GF-D8 (cell line): ENCODE measurements at places on chromosomes 12 and 14.
A peak's percentile ranks its signal among the peaks of the same experiment; 100 is the strongest.

GRCh38 chr12:11584221-11584855 is 65.1 kb upstream of the ETV6 start:
- DNase-seq = no peak

DNA sequence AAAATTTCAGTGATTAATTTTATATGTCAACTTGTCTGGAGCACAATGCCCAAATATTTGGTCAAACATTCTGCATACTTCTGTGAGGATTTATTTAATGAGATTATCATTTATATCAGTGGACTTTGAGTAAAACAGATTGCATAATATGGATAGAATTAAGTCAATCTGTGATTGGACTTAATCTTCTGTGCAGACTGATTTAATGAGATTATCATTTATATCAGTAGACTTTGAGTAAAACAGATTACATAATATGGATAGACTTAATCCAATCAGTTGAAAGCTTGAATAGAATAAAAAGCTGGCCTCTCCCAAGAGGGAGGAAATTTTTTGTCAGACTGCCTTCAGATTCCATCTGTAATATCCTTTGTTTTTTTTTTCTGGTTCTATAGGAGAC is 1413.2 kb downstream of the LRFN5 start:
- DNase-seq = no peak

GRCh38 chr12:52728374-52728773 is 25.1 kb upstream of the KRT77 start:
- DNase-seq = no peak

DNA sequence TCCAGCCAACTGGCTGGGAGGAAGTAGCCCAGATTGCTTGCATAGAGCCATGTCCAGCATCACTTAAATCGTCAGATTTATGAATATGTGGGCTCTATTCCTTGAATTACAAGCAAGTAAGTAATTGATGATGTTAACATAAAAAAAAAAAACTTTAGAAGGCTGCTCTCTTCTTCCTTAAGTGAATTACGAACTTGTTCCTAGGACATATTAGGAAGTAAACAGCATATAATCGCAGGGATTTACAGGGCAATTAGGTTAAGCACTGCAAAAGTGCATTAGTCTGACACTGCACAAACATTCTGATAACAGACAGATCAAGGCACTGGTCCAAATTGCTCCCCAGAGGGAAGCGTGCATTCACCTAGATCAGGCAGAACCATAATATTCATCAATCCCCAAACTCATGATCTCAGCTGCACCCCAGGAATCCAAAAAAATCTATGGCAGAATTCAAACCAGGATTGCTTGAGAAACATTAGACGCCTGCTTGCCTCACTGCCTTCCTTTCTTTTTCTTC is 293.2 kb downstream of the TMEM132D start:
- no peak for DNase-seq

- no peak for DNase-seq
These were observed 279.6 kb downstream of the PRKD1 start for GRCh38 chr14:29648045-29648444.

DNA sequence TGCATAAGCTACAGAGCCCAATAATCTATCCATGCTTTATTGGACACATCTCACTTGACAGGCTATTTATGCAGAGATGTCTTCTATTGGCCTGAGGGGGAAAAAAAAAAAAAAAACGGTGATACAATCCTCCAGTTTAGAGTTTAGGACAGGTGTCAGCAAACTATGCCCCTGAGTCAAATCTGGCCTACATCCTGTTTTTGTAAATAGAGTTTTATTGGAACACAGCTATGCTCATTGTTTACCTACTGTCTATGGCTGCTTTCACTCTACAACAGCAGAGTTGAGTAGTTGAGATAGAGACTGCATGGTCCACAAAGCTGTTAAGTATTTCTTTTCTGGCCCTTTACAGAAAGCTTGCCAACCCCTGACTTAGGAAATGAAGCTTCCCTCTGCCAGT is 403.1 kb downstream of the C12orf75 start:
- DNase-seq = no peak

DNA sequence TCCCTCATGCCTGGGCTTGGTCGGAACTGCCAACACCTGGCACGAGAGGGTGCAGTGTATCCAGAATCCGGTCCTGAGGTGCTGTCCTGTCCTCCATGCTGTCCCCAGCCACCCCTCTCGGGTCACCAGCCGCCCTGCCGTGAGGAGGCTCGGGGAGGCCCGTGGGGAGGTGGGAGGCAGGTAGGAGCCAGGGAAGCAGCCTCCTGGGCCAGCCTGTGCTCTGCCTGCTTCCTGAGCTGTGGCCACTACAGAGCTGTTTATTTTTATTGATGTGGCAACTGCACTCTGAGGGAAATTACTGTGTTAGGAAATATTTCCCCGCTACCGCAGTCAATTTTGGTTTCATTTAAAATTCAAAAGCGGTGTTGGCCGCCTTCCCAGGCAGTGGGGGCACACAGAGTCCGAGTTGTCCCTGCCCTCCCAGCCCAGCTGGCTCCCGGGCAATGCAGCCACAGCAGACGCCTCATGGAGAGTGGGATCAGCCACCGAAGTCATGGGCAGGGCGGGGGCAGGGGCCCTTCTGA is 18.3 kb downstream of the NOC4L start:
- peak; percentile 84 for DNase-seq

- DNase-seq = no peak
These were observed 195.7 kb downstream of the TMEM117 start for GRCh38 chr12:44031472-44032185.

DNA sequence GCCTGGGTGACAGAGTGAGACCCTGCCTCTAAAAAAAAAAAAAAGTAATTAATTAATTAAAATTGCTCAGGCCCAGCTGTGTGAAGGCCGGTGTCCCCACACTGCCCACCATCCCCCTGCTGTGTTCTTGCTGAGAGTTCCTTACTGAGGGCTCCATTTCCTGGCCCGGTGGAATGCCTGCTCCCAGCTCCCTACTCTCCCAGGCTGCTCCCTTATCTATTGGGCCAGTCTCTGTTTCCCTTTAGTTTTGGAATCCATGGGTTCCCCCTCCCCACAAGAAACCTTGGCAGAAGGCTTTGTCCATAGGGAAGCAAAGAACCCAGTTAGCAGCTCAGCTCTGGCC is 19.0 kb downstream of the MLXIP start:
- DNase-seq = no peak

DNA sequence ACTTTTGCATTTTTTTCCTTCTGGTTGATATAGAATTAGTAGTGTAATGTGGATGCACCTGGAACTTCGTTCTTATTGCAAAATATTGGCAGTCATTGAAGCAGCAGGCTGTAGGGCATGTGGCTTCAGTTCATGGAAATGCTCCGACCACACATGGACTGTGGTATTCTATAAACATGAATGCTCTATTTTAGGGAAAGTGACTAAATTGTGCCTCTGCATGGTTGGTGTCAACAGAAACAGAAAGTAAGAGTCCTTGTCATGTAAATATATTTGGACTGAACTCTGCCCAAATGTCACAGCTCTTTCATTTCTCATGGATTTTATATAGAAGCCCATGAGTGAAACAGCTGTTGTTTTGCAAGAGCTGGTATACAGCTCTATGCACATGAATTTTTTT is 917.0 kb downstream of the LRFN5 start:
- no peak for DNase-seq

GRCh38 chr12:120584343-120585149 is 3.3 kb upstream of the POP5 start:
- no peak for DNase-seq

DNA sequence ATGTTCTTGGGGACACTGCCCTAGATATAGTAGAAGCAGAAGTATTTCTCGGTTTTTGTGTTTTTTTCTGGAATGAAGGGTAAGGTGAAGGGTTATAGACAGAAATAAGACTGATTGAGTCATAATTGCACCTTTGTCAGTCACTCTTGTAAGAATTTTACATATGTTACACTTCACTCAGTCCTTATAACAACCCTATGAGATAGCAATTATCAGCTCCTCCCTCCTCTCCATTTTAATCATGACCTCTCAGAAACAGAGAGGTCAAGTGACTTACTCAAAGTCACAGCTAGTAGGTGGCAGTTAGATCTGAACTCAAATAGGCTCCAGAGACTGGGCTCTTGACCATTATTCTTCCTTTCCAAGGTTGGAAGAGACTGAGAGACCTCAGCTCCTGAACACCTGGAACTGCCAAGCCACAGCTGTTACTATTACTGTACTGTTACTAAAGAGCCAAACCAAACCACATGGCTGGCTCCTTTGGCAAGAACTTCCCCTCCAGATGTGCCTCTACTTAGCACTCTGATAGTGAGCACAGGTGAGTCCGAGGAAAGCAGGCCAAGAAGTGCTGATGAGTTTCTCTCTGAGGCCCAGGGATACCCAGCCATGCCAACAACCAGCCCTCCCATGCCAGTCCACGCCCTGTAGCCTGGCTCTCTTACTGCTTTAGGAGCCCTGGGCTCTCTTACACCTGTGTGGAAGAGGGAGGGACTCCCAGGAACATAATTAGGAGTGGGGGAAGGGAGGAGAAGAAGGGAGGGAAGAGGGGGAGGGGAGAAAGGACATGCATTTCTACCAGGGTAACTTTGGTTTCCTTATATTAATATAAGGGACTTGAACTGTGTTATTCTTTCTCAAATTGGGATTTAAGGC is 121.3 kb downstream of the CRADD start:
- no peak for DNase-seq

GRCh38 chr12:47377414-47378221 is 297.9 kb upstream of the AMIGO2 start:
- no peak for DNase-seq

DNA sequence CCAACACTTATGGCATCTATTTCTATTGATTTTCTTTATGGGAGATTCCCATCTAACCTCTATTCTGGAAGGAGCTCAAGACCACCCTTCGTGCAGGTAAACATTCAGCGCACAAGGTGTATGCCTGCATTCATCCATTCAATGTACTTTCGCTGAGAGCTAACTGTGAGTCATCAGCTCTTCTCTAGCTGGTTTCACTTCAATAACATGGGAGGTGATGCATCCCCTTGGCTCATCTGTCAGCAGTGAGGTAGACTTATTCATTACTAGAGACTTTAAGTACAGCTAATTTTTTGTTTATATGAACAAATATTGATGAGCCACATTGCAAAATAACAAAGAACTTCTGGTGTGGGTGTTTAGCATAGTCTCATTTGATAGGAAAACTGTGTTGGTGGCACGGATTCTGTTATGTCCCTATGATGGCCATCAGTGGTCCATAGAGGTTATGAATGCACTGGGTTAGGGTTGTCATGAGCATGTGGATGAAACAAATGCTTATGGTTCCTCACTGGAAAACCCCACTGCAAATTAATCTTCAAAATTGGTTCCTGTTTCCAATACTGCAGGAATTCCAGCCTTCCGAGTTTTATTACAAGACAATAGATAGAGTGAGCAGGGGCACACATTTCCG is 1151.0 kb downstream of the BCL11B start:
- DNase-seq = no peak

DNA sequence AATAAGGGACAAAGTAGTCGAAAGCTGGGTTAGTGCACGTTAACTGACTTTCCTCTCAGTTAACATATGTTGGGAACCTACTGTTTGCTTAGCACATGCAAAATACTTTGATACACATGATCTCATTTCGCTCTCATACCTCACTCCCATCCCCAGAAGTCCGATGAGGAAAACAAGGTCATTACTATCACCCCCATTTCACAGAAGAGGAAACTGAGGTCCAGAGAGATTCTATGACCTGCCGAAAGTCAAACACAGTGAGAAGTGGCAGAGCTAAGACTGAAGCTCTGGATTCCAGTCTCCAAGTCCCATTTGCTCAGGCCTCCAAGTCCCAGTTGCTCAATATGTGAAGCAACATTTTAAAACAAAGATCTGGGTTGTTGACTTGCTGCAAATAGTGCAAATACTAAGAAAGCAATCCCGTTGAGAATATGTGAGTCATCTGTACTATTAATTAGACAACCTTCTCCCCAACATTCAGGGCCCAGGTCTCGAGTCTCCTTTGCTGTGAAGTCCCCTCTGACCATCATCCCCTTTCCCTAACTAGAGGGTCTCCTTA is 170.6 kb upstream of the PWP1 start:
- DNase-seq = no peak

DNA sequence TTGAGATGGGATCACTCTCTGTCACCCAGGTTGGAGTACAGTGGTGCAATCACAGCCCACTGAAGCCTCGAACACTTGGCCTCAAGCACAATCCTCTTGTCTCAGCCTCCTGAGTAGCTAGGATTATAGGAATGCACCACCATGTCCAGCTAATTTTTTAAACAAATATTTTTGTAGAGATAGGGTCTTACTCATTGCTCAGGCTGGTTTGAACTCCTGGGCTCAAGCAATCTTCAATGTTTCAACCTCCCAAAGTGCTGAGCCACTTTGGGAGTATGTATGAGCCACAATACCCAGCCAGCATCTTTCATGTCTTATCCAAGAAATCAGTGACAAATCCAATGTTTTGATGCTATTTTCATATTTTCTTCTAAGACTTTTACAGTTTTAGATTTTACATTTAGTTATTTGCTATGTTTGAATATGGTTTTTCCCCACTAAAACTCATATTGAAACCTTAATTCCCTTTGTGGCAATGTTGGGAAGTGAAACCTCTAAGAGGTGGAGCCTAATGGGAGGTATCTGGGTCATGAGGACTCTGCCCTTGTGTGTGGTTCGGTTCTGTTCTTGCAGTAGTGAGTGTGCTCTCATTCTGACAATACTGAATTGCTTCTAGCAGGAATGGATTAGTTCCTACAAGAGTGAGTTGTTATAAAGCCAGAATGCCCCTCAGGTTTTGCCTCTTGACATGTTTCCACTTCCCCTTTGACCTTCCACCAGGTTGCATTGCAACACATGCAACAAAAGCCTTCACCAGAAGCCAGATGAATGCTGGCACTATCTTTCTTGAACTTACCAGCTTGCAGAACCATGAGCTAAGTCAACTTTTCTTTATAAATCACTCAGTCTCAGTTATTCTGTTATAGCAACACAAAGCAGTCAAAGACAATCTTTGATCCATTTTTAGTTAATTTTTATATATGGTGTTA is 80.8 kb upstream of the AMIGO2 start:
- no peak for DNase-seq

- DNase-seq = no peak
These were observed 857.1 kb downstream of the AACS start for GRCh38 chr12:125922330-125922729.

DNA sequence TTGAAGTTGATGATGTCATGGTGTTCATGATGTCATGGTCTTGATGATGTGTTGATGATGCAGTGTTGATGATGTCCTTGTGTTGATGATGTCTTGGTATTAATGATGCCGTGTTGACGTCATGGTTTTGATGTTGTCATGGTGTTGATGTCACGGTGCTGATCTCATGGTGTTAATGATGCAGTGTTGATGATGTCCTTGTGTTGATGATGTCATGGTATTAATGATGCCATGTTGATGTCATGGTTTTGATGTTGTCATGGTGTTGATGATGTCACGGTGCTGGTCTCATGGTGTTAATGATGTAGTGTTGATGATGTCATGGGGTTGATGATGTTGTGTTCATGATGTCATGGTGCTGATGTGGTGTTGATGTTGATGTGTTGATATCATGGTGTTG is 48.0 kb upstream of the RIMBP2 start:
- DNase-seq = no peak

- DNase-seq = no peak
These were observed 150.6 kb downstream of the ADCK1 start for GRCh38 chr14:77950371-77951063.

DNA sequence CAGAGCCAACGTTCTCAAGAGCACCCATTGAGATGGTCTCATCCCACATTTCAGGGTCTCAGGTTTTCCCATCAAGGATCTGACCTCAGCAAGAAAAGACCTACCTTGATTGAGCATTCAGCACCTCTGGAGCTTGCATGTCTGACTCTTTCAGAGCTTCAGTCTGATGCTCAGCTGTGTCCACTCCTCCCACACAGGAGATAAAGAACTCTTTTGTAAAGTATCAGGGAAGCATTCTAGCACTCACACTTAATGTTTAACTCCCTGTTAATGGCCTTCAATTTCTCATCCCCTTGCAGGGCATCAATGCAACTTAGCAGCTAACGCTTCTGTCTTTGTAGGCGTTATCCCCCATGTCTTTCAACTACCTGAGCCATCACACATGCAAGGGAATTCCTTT is 124.1 kb downstream of the GALC start:
- no peak for DNase-seq
